Femur (tissue), 1 donor: ENCODE measurements at places on chromosomes 6 and 20.
A peak's percentile ranks its signal among the peaks of the same experiment; 100 is the strongest.

DNA sequence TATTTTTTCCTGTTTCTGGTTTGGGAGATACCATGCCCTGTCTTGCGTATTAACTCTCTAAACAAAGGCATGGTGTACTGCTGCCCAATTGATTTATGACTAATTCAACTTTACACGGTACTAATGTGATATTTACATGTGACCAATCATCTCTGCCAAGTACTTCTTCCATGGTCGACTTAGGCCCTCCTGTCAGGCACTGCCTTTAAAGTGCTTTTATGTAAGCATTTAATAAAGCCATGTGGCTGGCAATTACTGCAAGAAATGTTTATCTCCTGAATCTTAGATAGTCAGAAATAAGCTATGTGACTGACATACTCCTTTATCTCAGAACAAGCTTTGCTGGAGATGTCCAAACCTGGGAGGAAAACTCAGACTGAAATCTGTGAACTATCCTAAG, 323.4 kb downstream of the BTBD3 start:
- no peak for DNase-seq

- peak; percentile 91 for DNase-seq
Observed at GRCh38 chr6:165987483-165988301, 180.0 kb downstream of the TBXT start.

DNA sequence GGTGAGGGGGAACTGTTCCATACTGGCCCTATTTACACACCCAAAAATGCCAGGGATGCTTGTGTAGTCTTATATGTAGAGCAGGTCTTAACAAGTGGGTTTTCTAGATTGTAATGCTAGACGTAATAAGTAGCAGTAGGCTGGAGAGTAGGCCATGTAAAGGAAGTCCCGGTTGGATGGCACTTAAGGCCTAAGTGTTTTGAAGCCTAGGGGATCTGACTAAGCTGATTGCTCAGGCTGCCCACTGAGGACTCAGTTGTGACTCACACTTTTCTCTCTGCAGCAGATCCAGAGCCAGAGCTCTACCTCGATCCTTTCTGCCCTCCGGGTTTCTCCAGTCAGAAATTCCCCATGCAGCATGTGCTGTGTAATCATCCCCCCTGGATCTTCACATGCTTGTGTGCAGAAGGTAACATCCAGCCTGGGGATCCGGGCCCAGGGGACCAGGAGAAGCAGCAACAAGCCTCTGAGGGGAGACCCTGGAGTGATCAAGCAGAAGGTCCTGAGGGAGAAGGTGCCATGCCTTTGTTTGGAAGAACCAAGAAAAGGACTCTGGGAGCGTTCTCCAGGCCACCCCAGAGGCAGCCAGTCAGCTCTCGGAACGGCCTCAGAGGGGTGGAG, 26.6 kb downstream of the ZNF133 start:
- no peak for DNase-seq

DNA sequence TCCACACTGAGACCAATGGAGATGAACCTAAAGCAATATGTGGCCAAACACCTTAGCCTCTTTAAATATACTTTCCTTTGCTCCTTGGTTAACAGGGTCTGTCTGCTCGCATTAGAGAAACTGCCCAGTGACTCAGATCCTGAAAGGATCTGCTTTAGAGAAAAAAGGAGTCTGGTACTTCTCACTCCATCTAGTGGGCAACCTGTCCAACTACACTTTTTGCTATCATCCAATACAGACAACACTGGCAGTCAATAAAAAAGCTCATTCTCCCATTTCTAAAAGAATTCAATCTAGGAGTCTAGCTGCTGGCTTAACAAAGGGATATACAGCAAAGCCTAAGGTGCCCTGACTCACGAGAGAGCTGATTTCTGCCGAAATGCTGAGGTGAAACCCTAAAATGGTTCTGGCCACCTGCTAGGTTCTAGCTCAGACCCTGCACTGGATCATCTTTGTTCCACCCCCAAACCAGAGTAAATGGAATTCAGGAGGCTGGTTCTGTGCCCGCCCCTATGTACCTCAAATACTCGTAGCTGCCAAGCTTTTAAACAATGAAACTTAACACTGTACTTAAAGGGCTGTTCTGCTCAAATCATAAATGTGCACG, 11.5 kb downstream of the GNL1 start:
- no peak for DNase-seq

GRCh38 chr6:51926125-51926524, 161.3 kb downstream of the PKHD1 start:
- DNase-seq, result no peak

DNA sequence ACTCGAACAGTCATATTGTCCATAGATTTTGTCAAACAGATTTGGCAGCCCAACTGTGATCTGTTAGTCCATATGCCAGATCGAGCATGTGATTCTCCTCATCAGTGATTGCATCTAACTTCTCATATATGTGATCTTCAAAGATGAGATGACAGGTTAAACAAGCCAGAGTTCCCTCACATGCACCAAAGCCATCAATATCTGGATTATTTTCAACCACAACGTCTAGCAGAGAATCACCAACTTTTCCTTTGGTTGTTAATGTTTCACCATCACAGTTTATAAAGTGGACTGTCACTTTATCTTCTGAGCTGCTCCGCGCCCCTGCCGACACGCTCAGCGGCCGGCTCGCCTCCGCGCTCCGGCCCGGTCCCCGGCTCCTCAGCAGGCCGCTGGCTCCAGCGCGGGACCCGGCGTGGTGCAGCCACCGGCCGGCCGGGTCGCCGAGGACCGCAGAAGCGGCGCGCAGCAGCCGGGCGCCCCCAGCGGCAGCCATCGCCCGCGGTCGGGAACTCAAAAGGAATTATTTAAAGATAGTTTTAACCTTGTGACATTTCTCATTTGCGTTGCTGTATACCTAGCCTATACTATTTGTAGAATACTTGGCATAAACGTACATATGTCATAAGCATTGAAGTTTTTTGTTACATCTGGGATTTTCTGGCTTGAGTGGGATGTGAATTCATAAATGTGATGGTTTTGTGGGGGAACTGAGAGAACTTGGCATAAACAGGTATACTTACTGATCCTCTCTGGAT, 40.1 kb upstream of the DYNLRB1 start:
- DNase-seq, result peak; percentile 54
